ENCODE measurements at places on chromosomes 2 and 18.

DNA sequence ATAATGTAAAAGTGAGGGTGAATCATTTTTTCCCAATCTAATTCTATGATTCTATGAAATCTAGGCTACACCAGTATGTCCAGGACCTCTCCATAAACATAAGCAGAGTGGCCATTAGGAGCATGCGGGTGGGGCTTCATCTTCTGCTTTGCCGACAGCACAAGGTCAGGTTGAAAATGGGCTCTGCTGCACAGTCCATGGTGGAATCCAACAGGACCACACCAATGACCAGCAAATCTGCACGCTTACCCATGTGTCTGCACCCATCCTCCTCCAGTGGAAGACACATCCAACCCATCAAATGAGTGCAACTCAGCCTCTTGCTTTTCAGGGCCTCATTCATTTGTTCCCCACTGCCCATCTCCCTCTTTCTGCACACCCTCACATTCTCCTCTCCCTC, 43.3 kb upstream of the SKOR2 start:
- DNase-seq = no peak

GRCh38 chr2:149082735-149083134, 44.2 kb downstream of the LYPD6B start:
- DNase-seq = no peak

DNA sequence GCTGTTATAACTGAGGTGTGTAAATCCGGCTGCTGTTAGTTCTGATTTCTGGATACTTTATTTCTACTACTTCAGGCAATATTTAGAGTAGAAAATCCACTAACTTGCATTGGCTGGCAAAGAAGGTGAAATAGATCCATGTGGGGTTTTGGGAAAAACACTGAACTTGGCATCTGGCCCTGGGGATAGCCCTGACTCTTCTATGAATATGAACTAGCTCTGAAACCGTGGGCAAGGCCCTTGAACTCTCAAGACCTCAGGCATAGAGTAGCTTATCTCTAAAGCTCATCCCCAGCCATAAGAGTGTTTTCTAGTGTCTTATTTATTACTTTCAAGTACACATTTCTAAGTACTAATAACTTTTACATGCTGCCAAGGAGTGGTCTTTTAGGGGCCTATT, 25.8 kb downstream of the PARD3B start:
- no peak for DNase-seq

DNA sequence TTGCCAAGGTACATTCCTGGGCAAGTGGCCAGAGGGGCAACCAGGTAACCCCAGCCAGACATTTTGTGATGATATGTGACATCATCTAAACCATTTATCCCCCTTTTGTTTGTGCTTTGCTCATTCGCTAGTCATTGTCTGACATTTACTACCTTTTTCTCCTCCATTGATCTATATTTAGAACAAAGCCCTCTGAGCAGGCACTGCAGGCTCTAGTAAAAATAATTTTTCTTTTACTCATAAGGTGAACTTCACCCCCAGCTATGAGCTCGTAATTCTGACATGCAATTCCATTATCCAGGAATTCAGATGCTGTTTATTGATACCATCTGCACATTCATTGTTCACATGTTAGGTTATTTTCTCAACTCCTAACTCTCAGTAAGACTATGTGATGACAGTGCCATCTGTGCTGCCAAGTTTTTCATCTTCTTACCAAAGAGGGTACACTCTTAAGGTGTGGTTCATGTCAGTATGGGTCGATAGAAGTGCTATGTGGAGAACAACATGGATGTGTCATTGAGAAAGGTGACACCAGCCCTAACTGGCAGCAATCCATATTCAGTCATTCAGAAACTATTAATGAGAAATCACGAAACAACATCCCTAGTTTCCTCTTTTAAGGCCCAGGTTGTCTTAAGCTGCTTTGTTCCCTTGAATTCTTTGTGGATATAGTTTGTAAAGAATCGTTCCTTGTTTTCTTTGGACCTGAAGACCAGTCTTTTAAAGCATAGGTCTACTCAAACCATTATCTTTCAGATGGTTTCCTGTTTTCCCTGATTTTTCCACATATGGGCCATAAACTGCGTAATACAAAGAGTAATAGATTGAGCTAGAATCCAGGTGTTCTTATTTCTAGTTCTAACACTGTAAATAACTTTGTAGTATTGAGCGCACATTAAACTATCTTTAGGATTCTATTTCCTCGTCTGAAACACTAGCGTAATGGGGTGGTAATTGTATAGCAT, 978.1 kb upstream of the CDH2 start:
- no peak for DNase-seq

DNA sequence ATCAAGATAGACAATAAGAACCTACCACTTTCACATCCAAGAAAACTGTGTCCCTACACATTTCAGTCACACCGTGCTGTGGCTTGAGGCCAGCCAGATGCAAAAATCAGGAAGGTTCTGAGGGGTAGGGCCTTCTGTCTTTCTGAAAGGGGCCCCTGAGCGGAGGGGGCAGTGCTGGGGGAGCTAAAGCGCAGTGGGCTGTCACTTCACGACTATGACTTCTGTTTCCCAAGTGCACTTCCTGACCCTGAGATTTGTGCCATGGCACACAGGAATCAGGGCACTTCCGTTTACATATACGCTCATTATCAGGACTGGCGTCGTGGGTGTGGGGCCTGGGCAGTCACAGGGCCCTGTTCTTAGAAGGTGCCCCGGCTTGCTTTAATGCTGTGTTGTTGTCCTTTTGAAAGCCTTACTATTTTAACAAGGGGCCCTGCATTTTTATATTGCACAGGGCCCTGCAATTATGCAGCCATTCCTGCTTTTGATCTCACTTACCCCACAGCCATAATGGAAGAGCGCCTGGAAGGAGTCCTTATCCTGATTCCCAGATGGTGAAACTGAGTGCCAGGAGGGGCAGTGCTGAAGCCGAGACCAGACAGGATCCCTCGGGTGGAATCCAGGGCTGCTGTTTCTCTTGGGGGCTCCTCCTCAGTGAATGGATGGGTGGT, 620 bp downstream of the NGEF start:
- peak; percentile 75 for DNase-seq

- no peak for DNase-seq
Observed at GRCh38 chr2:11498543-11499034, 32.6 kb upstream of the E2F6 start.

Data from suppressor macrophage (primary cell).